ENCODE measurements at places on chromosomes 11 and 22.

DNA sequence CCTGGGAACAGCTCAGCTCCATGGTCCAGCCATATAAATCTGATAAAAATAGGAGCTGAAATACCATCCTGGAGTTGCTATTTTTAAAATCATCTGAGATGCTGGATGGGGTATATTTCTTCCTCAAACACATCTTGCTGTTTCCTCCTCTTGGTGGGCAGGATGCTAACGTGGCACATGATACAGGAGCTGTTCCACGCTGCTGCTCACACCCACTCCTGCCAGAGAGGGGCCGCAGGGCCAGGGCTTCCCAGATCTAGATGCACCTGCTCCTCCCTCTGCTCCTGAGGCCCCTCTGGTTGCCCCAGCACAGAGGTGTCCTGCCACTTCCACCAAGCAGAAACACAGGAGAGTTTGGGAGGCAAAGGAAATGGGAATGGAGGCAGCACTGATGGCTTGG, 3.3 kb upstream of the ST3GAL4 start:
- no peak for DNase-seq

DNA sequence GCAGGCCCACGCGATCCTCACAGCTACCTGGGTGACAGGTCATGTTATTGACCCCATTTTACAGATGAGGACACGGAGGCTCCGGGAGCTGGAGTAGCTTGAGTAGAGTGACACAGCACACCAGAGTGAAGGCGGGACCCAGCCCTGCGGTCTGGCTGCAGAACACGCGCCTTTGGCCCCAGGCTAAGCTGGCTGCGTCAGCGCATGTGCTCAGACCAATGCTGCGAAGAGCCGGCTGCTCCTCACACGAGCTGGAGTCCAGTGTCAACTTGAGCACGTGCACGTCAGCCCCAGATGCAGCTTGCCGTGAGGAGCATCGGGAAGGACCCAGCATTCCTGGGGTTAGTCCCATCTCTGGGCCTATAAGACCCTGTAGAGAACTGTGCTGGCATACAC, 49.9 kb downstream of the SCUBE1 start:
- DNase-seq, result peak; percentile 72

- DNase-seq, result peak; percentile 96
Measured at GRCh38 chr11:12086271-12087074, 23.9 kb upstream of the MICAL2 start.

GRCh38 chr11:76208438-76209374, 2.4 kb upstream of the WNT11 start:
- DNase-seq, result no peak

DNA sequence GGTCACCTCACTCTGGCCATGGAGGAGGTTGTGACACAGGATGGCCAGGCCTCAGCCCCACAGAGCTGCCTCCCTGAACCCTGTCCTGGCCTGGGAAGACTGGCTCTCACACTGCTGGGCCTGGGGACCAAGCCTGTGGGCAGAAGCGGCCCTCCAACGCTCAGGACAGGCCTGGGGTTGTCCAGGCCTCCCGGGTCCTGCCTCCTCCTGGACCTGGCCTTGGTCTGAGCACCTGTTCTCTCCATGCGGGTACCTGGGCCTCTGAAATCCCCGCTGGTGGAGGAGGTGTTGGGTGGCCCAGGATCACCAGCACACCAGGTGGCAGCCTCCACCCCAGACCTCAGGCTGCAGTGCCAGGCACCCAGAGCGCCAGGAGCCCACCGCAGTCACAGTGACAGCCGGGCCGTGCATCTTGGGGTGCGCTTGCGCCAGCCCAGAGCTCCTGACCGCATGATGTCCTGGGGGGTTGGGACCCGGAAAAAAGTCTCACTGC, 16.1 kb upstream of the PIM3 start:
- DNase-seq, result no peak

DNA sequence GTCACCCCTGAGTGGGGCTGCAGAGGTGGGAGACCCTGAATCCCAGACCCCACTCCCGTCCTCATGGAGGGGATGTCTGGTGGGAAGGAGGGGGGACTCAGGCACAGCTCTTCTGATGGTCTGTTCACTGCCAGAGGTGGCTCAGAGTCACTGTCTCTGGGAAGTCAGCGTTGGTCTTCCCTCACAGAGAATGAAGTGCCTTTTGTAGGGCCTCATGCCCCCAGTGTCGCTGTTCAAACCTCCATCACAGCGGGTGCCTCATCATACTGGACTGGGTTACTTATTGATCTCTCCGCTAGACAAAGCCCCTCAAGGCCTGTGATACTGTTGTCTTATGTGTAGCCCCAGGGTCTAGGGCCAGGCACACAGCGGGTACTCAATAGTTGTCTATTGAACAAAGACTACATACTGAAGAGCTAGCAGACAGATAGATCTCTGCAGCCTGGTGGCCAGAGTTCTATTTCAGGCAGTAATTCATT, 41.3 kb downstream of the CD6 start:
- DNase-seq, result no peak

DNA sequence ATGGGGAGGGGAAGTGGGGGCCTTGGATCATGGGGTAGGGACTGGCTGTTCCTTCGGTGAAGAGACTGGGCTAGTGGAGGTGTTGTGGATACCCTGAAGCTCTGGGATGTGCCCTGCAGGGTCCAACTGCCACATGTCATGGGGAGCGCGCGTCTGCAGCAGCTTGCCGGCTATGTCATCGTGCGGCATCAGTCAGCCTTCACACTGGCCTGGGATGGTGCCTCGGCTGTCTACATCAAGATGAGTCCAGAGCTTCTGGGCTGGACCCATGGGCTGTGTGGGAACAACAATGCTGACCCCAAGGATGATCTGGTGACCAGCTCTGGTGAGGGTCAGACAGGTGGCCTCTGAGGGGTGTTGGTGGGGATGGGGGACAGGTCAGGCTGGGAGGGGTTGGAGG, 9.9 kb downstream of the OTOG start:
- no peak for DNase-seq

- no peak for DNase-seq
Measured at GRCh38 chr11:7655253-7656217, 17.8 kb downstream of the CYB5R2 start.

GRCh38 chr11:56750190-56750589, 1.7 kb upstream of the OR9G4 start:
- no peak for DNase-seq

DNA sequence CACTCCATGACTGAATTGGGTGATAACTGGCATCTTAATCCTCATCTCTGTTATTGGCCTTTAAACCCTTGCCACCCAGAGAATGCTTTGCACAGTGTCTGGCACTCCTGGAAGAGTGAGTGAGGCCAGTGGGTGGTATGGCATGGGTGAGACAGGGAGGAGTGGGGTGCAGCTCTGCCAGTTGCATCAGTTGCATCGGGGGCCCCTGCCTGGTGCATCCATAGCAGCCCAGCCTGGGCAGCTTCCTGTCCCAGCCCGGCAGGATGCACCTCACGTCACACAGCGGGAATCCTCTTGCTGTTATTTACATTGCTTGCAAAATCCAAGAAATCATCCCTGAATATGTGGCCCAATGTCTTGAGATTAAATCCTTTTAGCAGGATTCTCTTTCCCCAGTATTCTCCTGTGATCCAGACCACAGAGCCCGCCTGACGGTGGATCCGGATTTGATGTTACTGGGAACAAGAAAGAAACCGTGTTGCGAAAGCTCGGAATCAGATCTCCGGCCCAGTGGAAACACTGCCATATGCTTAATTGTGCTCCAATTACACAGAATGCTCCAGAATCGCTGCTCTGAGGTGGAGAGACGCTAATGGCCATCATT, 37.6 kb upstream of the MN1 start:
- DNase-seq, result no peak

DNA sequence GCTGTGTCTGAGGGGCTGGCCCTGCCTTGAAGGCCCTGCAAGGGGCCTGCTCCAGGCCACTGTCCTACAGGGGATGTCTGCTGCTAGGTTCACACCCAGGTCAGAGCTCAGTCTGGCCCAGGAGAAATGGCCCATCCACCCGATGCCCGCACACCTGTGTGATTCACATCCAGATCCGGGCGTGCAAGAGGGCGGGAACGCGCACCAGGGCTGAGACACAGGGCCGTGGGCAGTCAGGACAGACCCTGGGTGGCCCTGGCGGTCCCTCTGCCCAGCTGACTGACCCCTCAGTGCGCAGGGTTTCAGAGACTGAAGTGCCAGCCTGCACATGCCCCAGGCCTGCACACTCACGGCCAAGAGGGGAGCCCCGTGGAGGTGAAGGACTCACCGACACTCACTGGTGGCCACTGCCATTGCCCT, 7.4 kb downstream of the TOLLIP start:
- DNase-seq, result no peak

- DNase-seq, result no peak
Measured at GRCh38 chr11:75403037-75403436, 3.7 kb downstream of the RPS3 start.

DNA sequence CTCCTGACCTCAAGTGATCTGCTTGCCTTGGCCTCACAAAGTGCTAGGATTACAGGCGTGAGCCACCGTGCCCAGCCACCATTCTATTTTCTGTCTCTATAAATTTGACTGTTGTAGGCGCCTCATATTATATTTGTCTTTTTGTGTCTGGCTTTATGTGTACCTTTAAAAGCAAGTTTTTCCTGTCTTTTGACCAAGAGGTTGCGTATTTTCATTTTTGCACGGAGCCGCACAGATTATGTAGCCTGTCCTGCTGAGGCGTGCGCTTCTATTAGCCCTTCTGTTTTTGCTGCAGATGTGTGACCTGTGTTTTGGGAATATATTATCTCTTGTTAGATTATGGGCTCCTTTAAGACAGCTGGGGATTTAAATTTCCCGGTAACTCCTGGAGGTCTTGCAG, 40.4 kb upstream of the WEE1 start:
- no peak for DNase-seq
